ENCODE measurements at places on chromosomes 12 and 14. TPM values are rescaled to one million over a fixed set of nuclear protein-coding genes. Genes with fewer than 3 reads are reported as not detected.
A peak's percentile ranks its signal among the peaks of the same experiment; 100 is the strongest.

GRCh38 chr12:104443008-104443407 is 13.7 kb upstream of the CHST11 start:
- H3K4me3 ChIP-seq: no peak overlapping the region
- DNase-seq: no peak
- H3K27me3 ChIP-seq: peaks cover 1% of the 10 kb centered on the region
- no peak overlapping the region for H3K27ac ChIP-seq
- H3K36me3 ChIP-seq: no peaks in the 10 kb centered on the region
- no peaks in the 10 kb centered on the region for H3K4me1 ChIP-seq

PCNX1 gene
- polyA plus RNA-seq: 17.2 TPM

- no peak overlapping the region for H3K4me3 ChIP-seq
- H3K4me1 ChIP-seq: no peaks in the 10 kb centered on the region
- peaks cover 7% of the 10 kb centered on the region for H3K27me3 ChIP-seq
- DNase-seq: no peak
These were observed 15.2 kb upstream of the DLK1 start for GRCh38 chr14:100711493-100711892.

DNA sequence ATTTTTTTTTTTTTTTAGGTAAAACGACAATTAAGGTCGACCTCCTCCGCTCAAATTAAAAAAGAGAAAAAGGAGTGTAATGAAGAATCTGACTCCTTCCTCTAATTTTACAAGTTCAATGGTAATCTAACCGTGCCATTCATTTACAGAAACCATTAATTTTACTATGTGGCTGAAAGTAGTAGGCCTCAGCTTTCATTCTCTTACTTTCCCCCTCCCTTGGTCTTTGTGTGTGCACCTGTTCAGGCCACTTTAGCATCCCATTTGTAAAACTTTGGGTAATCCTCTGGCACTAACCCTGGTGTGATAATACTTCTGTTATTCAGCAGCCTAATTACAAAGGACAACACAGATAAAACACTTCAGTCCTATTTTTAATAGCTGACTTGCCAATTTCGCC is 128.1 kb downstream of the ASCL1 start:
- DNase-seq: no peak
- no peak overlapping the region for H3K4me3 ChIP-seq
- H3K27ac ChIP-seq: no peak overlapping the region
- H3K27me3 ChIP-seq: peaks cover 2% of the 10 kb centered on the region
- H3K36me3 ChIP-seq: no peaks in the 10 kb centered on the region

CD27 gene
- polyA plus RNA-seq: 28.5 TPM

GRCh38 chr14:89129570-89129969 is 287.5 kb downstream of the FOXN3 start:
- peaks cover 4% of the 10 kb centered on the region for H3K27me3 ChIP-seq
- no peaks in the 10 kb centered on the region for H3K4me1 ChIP-seq
- H3K27ac ChIP-seq: no peak overlapping the region
- H3K4me3 ChIP-seq: no peak overlapping the region

KCNA1 gene
- polyA plus RNA-seq: not detected

DENND5B gene
- polyA plus RNA-seq: not detected

- H3K4me3 ChIP-seq: no peak overlapping the region
- H3K27me3 ChIP-seq: no peaks in the 10 kb centered on the region
- H3K36me3 ChIP-seq: no peaks in the 10 kb centered on the region
- DNase-seq: no peak
- no peak overlapping the region for H3K27ac ChIP-seq
- H3K4me1 ChIP-seq: no peaks in the 10 kb centered on the region
These were observed 384.8 kb downstream of the EGLN3 start for GRCh38 chr14:33566082-33566481.

- no peaks in the 10 kb centered on the region for H3K36me3 ChIP-seq
- no peak overlapping the region for H3K4me3 ChIP-seq
- no peak for DNase-seq
These were observed 5.4 kb upstream of the MRPS35 start for GRCh38 chr12:27705263-27705662.

DNA sequence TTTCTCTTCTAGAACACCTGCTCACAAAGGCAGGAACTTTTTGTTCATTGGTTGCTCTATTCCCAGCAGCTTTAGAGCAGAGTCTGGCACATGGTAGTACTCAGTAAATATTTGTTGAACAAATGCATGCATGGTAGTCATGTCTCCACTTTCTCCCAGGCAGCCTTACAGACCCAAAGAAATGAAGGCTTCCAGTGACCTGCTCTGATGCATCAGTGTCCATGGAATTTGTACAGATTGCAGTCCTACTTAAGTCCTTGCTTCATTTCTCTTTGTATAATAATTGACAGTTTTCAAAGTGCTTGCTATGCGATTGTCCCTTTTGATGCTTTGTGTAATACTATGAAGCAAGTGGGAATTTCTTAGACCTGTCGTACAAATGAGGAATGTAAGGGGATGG is 119.6 kb downstream of the DERA start:
- no peaks in the 10 kb centered on the region for H3K4me1 ChIP-seq
- H3K27ac ChIP-seq: no peak overlapping the region
- no peak for DNase-seq

GRCh38 chr12:115386946-115387345 is 703.0 kb upstream of the TBX3 start:
- no peak for DNase-seq
- H3K4me1 ChIP-seq: no peaks in the 10 kb centered on the region
- no peak overlapping the region for H3K27ac ChIP-seq

GRCh38 chr12:26373606-26374495 is 178.5 kb downstream of the SSPN start:
- H3K27me3 ChIP-seq: peaks cover 3% of the 10 kb centered on the region
- peaks cover 32% of the 10 kb centered on the region for H3K36me3 ChIP-seq
- no peak overlapping the region for H3K4me3 ChIP-seq
- H3K4me1 ChIP-seq: no peaks in the 10 kb centered on the region

DNA sequence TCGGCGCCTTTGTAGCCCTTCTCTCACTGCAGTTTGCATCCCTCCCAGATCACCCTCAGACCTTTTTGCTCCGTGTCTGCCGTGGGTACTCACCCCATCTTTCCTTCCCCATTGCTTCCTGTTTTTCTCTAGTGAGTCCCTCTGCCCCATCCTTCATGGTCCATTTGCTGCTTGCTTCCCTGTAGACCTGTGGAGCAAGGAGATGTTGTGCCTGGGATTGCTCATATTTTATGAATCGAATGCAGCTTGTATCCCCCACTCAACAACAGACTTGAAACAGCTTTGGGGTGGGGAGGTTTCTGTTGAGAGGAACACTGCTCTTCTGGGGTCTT is 661 bp downstream of the DENR start:
- peaks cover 7% of the 10 kb centered on the region for H3K27me3 ChIP-seq
- H3K4me3 ChIP-seq: peak overlapping the region; percentile 98
- peak overlapping the region; percentile 96 for H3K27ac ChIP-seq
- no peak for DNase-seq
- H3K4me1 ChIP-seq: peaks cover 61% of the 10 kb centered on the region
- H3K36me3 ChIP-seq: peaks cover 35% of the 10 kb centered on the region

TAS2R7 gene
- polyA plus RNA-seq: not detected

- no peaks in the 10 kb centered on the region for H3K4me1 ChIP-seq
- H3K4me3 ChIP-seq: no peak overlapping the region
- DNase-seq: no peak
- H3K27me3 ChIP-seq: peaks cover 4% of the 10 kb centered on the region
- H3K36me3 ChIP-seq: no peaks in the 10 kb centered on the region
These were observed 229.9 kb upstream of the HMGA2 start for GRCh38 chr12:65594409-65594808.

DNA sequence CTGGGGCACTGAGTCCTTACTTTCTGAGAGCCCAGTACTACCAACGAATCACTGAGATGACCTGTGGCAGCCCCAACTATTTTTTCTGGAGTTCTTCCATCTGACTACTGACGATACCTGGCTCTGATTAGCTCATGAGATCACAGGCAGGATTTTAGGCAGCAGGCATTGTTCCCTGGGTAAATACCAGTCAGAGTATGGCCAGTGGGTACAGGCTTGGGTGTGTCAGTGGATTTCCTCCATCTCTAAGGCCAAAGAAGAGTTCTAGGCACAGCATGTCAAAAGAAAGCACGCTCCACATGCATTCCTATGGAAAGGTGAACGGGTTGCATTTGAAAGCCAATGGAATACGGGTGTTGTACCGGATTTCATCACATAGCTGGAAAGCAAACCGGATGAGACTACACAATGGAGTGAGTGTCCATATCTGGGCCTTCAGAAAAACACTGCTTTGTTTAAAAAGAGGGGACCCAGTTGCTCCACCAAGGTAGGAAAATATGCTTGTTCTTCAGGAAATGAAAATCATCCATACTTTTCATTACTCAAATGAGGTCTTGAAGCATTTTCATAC is 55.0 kb downstream of the PAX9 start:
- no peak for DNase-seq
- peaks cover 2% of the 10 kb centered on the region for H3K27me3 ChIP-seq
- no peak overlapping the region for H3K27ac ChIP-seq
- no peak overlapping the region for H3K4me3 ChIP-seq
- H3K4me1 ChIP-seq: no peaks in the 10 kb centered on the region

Measured in immature natural killer cell (primary cell).